Frontal cortex (tissue), 4 donors: ENCODE measurements at places on chromosomes 6 and 20. TPM values are rescaled to one million over a fixed set of nuclear protein-coding genes. Genes with fewer than 3 reads are reported as not detected.

Gene CRIP3
- total RNA-seq = 4.5 TPM

Gene HLA-DQA2
- not detected for total RNA-seq

Gene SMIM29
- 23.2 TPM for total RNA-seq

Gene IYD
- not detected for total RNA-seq

Gene LKAAEAR1
- 2.9 TPM for total RNA-seq
